ENCODE measurements at places on chromosomes 7 and 10.

DNA sequence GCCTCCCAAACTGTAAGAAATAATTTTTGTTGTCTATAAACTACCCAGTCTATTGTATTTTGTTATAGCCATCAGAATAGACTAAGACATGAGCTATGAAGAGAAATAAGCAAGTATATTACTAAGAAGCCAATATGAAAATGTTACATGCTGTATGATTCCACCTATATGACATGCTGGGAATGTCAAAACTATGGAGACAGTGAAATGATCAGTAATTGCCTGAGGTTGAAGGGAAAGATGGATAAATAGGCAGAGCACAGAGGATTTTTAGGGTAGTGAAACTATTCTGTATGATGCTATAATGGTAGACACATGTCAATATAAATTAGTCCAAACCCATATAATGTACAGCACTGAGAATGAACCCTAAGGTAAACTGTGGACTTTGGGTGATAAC is 261.3 kb upstream of the PCDH15 start:
- no peak for DNase-seq

- peak; percentile 21 for DNase-seq
Measured at GRCh38 chr10:28796606-28797512, 119.5 kb downstream of the BAMBI start.

DNA sequence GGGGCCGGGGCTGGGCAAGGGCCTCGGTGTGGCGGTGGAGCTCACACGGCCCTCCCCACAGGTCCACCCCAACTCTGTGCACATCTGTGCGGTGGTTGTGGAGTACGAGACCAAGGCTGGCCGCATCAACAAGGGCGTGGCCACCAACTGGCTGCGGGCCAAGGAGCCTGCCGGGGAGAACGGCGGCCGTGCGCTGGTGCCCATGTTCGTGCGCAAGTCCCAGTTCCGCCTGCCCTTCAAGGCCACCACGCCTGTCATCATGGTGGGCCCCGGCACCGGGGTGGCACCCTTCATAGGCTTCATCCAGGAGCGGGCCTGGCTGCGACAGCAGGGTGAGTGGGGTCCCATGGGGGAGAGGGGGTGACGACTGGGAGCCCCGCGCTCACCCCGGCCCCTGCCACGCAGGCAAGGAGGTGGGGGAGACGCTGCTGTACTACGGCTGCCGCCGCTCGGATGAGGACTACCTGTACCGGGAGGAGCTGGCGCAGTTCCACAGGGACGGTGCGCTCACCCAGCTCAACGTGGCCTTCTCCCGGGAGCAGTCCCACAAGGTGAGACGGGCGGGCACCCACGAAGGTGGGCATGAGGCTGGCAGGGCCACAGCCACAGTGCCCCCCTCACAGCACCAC is 8.8 kb downstream of the TMEM120A start:
- DNase-seq, result no peak

GRCh38 chr7:77439572-77439971 is 23.4 kb upstream of the GSAP start:
- DNase-seq, result no peak

DNA sequence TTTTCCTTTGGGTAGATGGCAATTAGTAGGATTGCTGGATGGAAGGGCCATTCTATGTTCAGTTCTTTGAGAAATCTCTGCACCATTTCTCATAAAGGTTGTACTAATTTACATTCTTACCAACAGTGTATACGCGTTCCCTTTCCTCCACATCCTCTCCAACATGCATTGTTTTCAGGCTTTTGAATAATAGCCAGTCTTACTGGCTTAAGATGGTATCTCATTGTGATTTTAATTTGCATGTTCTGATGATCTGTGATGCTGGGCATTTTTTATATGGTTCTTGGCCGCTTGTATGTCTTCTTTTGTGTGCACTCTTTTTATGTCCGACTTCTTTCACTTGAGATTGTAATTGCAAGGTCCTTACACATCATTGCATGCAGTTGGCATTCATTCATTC is 11.7 kb downstream of the CLIP2 start:
- no peak for DNase-seq

All from ascending aorta (tissue), 2 donors.